ENCODE measurements at places on chromosomes 16 and 17.

- DNase-seq = no peak
- no peak overlapping the region for H3K4me3 ChIP-seq
- H3K27me3 ChIP-seq = no peaks in the 10 kb centered on the region
- H3K4me1 ChIP-seq = no peaks in the 10 kb centered on the region
- H3K36me3 ChIP-seq = no peaks in the 10 kb centered on the region
Measured at GRCh38 chr17:72187556-72187955, 66.7 kb downstream of the SOX9 start.

- DNase-seq = peak; percentile 9
- H3K36me3 ChIP-seq = peaks cover 34% of the 10 kb centered on the region
- peaks cover 13% of the 10 kb centered on the region for H3K4me1 ChIP-seq
- H3K27me3 ChIP-seq = no peaks in the 10 kb centered on the region
- H3K4me3 ChIP-seq = peak overlapping the region; percentile 88
Measured at GRCh38 chr16:15650698-15651171, 690 bp downstream of the NDE1 start.

DNA sequence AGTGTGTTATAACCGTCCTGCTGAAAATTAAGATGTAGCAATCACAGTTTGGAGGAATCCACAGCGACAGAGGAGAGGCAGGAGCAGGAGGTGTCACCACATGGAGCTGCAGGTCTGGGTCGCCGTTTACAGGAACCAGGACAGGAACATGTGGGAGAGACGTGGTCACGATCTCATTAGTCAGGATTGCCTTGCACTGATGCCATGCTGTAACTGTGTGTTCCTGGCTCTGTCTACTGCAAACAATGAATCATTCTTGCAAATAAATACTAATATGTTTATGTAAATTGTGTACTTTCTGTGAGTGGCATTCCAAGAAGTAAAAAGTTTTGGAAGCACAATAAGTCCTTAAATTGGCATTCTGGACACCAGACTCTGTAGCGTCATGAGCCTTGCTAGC, 271.8 kb downstream of the CPPED1 start:
- H3K36me3 ChIP-seq = peaks cover 5% of the 10 kb centered on the region
- peaks cover 12% of the 10 kb centered on the region for H3K4me1 ChIP-seq
- no peaks in the 10 kb centered on the region for H3K27me3 ChIP-seq
- no peak overlapping the region for H3K4me3 ChIP-seq
- DNase-seq = no peak

GRCh38 chr17:79065105-79065670, 9.4 kb upstream of the ENGASE start:
- no peak overlapping the region for H3K4me3 ChIP-seq
- H3K4me1 ChIP-seq = no peaks in the 10 kb centered on the region
- no peak overlapping the region for H3K27ac ChIP-seq

GRCh38 chr17:57993471-57994365, 5.7 kb upstream of the VEZF1 start:
- H3K4me1 ChIP-seq = peaks cover 9% of the 10 kb centered on the region
- no peaks in the 10 kb centered on the region for H3K27me3 ChIP-seq
- H3K27ac ChIP-seq = peak overlapping the region; percentile 25

DNA sequence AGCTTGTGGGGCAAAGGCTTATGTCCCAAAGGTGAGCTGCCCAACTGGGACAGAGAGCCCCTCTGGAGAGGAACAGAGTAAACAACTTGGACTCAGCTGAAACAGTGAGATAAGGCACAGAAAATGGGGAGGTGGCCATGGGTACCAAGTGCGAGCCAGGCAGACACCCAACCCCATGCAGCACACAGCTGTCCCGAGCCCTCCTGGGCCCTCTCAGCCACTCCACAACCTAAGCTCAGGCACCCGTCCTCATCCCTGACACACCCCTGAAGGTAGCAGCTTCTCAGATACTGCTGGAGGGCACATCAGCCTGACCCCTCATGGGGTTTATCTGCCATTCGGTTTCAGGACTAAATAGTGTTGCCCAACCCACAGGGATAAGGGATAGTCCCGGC, 4.8 kb upstream of the GFOD2 start:
- no peaks in the 10 kb centered on the region for H3K27me3 ChIP-seq
- no peak for DNase-seq
- H3K4me3 ChIP-seq = no peak overlapping the region
- H3K4me1 ChIP-seq = peaks cover 10% of the 10 kb centered on the region

- no peaks in the 10 kb centered on the region for H3K4me1 ChIP-seq
- H3K27ac ChIP-seq = no peak overlapping the region
- no peaks in the 10 kb centered on the region for H3K36me3 ChIP-seq
- no peak for DNase-seq
- H3K4me3 ChIP-seq = no peak overlapping the region
- peaks cover 96% of the 10 kb centered on the region for H3K27me3 ChIP-seq
Measured at GRCh38 chr16:86277221-86277620, 233.1 kb upstream of the FOXF1 start.

- no peak for DNase-seq
- no peak overlapping the region for H3K4me3 ChIP-seq
- H3K4me1 ChIP-seq = peaks cover 6% of the 10 kb centered on the region
- no peak overlapping the region for H3K27ac ChIP-seq
- no peaks in the 10 kb centered on the region for H3K27me3 ChIP-seq
- H3K36me3 ChIP-seq = peaks cover 15% of the 10 kb centered on the region
Measured at GRCh38 chr16:69870761-69871160, 80.4 kb upstream of the CLEC18A start.

GRCh38 chr16:11722468-11722808, 20.2 kb downstream of the TXNDC11 start:
- peaks cover 54% of the 10 kb centered on the region for H3K36me3 ChIP-seq
- no peak for DNase-seq

GRCh38 chr16:2471016-2471652, at the start of gene NTN3:
TSS of gene NTN3 (plus strand) at chr16:2471297. CDS start at chr16:2471702, 405 bp downstream.
- peak within 1 kb of the TSS; percentile 54 for H3K4me3 ChIP-seq
- peaks cover 44% of the 10 kb centered on the region for H3K27me3 ChIP-seq
- H3K36me3 ChIP-seq = peaks cover 50% of the 10 kb centered on the region
- H3K27ac ChIP-seq = no peak within 1 kb of the TSS

GRCh38 chr16:49021136-49021535, 260.5 kb downstream of the CBLN1 start:
- H3K27me3 ChIP-seq = peaks cover 60% of the 10 kb centered on the region
- no peak overlapping the region for H3K4me3 ChIP-seq
- no peak overlapping the region for H3K27ac ChIP-seq
- no peak for DNase-seq
- H3K36me3 ChIP-seq = no peaks in the 10 kb centered on the region

GRCh38 chr16:85636234-85636812, 23.2 kb downstream of the GSE1 start:
- no peak overlapping the region for H3K4me3 ChIP-seq
- H3K36me3 ChIP-seq = peaks cover 7% of the 10 kb centered on the region
- no peaks in the 10 kb centered on the region for H3K27me3 ChIP-seq
- no peak overlapping the region for H3K27ac ChIP-seq

DNA sequence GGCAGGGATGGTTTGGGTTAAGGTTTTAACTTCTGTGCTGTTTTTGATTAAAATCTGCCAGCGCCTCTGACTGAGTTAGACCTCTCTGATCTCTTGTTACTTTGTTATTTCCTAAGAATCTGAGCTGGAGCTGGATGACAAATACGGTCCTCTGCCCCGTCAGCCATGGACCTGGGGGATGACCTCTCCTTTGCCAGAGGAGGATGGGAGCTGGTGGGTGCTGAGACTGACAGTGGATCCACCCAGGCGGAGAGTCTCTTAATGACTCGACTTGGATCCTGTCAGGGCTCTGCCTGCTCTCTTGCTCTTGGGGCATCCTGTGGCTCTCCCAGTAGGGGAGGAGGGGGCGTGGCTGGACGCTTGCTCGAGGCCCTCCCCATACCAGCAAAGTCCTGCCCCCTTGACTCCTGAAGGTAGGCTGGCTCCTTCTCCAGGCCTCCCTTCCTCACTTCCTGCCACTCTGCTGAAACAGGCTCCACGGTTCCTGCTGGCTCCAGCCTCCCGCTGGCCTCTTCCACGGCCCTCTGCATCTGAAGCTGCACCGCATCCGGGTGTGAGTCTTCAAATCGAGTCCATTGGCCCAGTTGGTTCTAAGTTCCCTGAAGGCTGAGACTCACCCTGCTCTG, 24.8 kb upstream of the MAP3K14 start:
- no peaks in the 10 kb centered on the region for H3K36me3 ChIP-seq
- DNase-seq = peak; percentile 66
- H3K27ac ChIP-seq = no peak overlapping the region
- no peaks in the 10 kb centered on the region for H3K27me3 ChIP-seq
- H3K4me3 ChIP-seq = no peak overlapping the region

GRCh38 chr17:76944477-76944876, 76.3 kb downstream of the MGAT5B start:
- no peaks in the 10 kb centered on the region for H3K4me1 ChIP-seq
- H3K27me3 ChIP-seq = peaks cover 67% of the 10 kb centered on the region
- no peaks in the 10 kb centered on the region for H3K36me3 ChIP-seq
- DNase-seq = no peak
- H3K27ac ChIP-seq = no peak overlapping the region

- no peaks in the 10 kb centered on the region for H3K4me1 ChIP-seq
- no peak overlapping the region for H3K27ac ChIP-seq
- no peaks in the 10 kb centered on the region for H3K36me3 ChIP-seq
- H3K4me3 ChIP-seq = no peak overlapping the region
- H3K27me3 ChIP-seq = no peaks in the 10 kb centered on the region
Measured at GRCh38 chr17:55312852-55313251, 48.1 kb downstream of the HLF start.

GRCh38 chr17:35708149-35708548, 23.3 kb upstream of the RASL10B start:
- peak overlapping the region; percentile 56 for H3K27ac ChIP-seq
- no peak for DNase-seq
- H3K4me3 ChIP-seq = no peak overlapping the region
- H3K36me3 ChIP-seq = peaks cover 24% of the 10 kb centered on the region

DNA sequence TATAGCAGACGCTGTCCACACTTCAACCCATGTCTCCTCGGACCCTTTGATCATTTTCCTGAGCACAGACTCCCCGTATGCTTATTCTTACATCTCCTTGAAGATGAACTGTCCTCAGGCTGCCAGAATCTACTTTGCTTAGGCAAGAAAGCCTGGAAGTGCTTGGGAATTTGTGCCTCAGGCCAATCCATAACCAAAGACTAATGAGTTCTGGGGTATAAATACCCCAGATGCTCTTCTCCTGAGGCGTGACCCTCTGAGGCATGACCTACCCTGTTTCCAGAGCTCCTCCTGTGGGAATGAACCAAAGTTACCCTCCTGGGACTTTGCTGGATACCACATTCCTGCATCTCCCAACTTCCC, 10.1 kb upstream of the TEKT3 start:
- H3K4me1 ChIP-seq = no peaks in the 10 kb centered on the region
- no peak for DNase-seq
- H3K4me3 ChIP-seq = no peak overlapping the region
- no peak overlapping the region for H3K27ac ChIP-seq
- H3K27me3 ChIP-seq = peaks cover 31% of the 10 kb centered on the region

DNA sequence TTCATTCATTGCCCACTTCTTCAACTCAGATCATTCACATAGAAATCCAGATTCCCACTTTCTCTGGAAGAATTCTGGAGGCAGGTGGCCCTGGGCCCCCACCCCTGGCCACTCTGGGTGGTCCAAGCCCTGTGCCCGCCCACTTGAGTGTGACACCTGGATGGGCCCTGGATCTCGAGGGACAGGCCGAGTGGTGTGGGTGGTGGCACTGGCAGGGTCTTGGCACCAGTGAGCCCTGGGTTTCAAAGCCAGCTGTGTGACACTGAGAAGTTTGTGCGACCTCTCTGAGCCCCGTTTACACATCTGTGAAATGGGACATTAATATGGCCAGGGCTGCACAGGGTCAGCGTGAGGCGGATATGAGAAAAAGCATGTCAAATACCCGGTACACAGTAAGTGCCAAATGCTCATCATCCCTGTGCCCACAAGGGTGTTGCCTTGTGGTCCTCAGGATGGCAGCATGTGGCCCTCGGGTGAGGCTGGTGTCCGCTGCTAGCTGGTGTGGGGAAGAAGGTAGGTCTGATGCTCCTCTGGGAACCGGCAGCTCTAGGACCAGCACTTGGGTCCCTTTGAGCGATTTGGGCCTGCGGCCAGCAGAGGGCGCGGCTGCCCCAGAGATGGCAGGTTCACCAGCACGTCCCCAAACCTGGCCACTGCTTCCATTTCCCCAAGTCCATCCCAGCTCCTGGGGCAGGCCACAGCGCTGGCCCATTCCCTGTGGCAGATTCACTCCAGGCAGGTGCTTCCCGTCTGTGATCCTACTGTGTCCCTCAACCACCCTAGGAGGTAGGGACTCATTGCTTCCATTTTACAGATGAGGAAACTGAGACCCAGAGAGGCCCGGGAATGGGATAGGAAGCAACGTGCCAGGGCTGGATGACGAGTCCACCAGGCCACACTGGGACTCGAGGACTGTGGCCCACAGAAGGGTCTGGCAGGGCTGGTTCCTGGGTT, 3.6 kb downstream of the OSGIN1 start:
- H3K4me3 ChIP-seq = no peak overlapping the region
- H3K4me1 ChIP-seq = peaks cover 9% of the 10 kb centered on the region
- DNase-seq = peak; percentile 90
- H3K27me3 ChIP-seq = no peaks in the 10 kb centered on the region
- H3K27ac ChIP-seq = no peak overlapping the region

DNA sequence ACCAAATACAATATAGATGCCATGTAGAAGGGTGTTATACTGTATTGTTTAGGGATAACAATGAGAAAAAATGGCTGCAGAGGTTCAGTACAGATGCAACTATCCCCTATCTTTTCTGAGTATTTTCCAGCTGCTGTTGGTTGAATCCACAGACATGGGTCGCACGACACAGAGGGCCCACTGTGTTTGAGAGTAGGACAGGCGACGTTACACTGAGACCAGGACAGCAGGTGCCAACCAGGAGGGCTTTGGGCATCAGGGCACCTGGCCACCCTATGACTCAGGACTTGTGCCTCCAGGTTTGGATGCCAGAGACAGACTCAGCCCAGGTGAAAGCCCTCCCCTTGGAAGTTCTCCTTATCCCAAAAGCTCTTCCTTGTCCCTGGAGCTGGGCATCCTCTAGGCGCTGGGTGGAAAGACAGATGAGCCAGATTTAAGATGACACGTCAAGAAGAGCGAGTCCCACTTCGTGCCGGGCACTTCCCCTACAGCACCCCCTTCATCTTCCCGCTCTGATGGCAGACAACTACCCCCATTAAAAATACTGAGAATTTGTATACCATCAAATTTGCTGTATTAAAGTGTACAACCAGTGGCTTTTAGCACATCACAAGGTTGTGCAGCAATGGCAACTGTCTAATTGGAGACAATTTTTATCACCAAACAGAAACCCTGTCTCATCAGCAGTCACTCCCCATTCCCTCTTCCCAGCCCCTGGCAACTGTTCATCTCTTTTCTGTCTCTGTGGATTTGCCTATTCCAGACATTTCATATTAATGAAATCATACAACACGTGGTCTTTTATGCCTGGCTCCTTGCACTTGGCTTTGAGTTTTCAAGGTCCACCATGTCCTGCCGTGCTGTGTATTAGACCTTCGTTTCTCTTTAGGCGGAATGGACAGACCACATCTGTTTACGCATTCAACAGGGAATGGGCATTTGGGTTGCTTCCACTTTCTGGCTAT, 30.6 kb downstream of the TNFRSF13B start:
- DNase-seq = no peak
- peaks cover 29% of the 10 kb centered on the region for H3K27me3 ChIP-seq
- no peak overlapping the region for H3K4me3 ChIP-seq
- H3K4me1 ChIP-seq = no peaks in the 10 kb centered on the region
- no peak overlapping the region for H3K27ac ChIP-seq
- no peaks in the 10 kb centered on the region for H3K36me3 ChIP-seq

GRCh38 chr16:55171241-55171640, 152.8 kb upstream of the IRX6 start:
- H3K27me3 ChIP-seq = peaks cover 23% of the 10 kb centered on the region
- H3K4me3 ChIP-seq = no peak overlapping the region
- H3K4me1 ChIP-seq = no peaks in the 10 kb centered on the region
- no peak overlapping the region for H3K27ac ChIP-seq

GRCh38 chr16:31080035-31080629, 5.9 kb downstream of the ZNF646 start:
- no peak overlapping the region for H3K27ac ChIP-seq
- no peak for DNase-seq
- H3K27me3 ChIP-seq = no peaks in the 10 kb centered on the region
- no peak overlapping the region for H3K4me3 ChIP-seq
- H3K36me3 ChIP-seq = peaks cover 55% of the 10 kb centered on the region

Data from Calu3 (cell line).